Suppressor macrophage (primary cell): ENCODE measurements at places on chromosomes 6 and 20.
A peak's percentile ranks its signal among the peaks of the same experiment; 100 is the strongest.

DNA sequence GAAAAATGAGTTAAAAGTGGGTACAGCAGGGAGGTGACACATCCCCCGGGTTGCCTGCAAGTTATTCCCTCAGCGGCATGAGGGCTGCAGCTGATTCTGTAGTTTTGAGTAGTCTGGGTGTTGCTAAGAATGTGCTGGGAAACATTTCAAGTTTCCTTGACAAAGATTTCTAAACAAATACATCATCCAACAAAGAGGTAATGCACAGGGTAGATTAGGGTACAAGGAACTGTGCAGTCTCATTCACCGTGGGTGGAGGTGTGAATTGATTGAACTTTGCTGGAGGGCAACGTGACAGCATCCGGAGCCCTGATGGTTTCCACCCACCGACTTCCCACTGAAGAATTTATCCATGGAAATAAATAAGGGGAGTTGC lies 21.8 kb downstream of the CASS4 start:
- peak; percentile 64 for DNase-seq

- no peak for DNase-seq
Measured at GRCh38 chr6:32716396-32716795, 24.8 kb upstream of the HLA-DQA2 start.

GRCh38 chr20:59515013-59515905 lies 89.1 kb upstream of the PHACTR3 start:
- peak; percentile 44 for DNase-seq

DNA sequence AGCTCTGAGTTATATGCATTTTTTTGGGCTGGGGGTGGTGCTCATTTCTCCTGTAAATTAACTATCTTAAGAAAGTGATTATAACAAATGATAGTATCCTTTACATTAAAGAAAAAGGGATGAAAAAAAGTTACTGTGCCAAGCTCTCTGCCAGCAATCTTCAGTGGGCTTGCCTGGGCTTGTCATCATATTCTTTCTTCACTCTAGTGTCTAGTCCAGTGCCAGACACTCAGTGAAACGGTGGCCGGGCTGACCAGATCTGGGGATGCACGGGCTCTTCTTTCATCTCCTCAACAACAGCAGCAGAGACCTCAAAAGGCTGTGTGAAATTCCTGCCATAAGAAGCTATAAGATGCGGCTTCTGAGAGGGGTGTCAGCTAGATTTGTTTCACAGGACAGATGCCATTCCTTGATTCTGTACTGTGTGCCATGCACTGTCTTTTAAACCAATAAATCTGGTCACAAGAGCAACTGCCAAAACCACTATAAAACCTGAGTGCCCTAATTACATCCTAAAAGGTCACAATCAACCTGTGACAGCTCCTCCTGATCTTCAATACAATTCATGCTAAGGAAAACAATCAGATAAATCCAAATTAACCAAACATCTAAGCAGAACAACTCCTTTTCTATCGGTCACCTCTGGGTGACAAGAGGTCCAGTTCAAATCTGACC lies 12.1 kb downstream of the EXOC2 start:
- no peak for DNase-seq

DNA sequence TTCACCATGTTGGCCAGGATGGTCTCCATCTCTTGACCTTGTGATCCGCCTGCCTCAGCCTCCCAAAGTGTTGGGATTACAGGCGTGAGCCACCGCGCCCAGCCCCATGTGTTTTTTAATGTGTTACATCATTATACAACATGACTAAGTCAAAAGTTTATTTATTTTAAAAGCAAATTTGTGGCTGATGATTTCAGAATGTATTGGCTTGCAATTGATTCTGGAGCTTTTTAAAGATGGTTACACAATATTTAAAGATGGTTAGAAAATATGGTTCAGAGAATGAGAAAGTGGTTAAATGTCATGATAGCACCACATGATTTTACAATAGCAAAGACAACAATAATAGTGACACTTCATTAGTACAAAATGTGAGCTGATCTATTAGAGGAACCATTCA lies 80.5 kb downstream of the SASH1 start:
- no peak for DNase-seq

GRCh38 chr6:154350293-154350692 lies 6.3 kb downstream of the IPCEF1 start:
- no peak for DNase-seq

DNA sequence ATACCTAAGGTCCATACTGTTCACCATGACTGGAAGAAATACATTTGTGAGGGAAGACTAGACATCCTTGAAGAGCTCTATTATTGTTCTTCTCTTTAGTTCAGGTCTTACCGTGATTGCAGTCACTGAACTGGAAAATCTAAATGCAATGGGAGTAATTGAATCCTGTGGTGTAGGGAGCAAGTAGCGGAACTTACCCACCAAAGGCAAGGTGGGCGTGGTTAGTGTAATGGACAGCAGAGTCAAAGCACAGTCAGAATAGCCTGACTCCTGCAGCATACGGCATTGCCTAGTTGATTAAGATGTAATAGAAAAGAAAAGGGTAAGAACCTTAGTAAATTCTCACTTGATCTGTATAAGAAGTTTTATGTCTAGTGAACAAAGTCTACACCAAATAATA lies 679.7 kb upstream of the EPHA7 start:
- DNase-seq = no peak

DNA sequence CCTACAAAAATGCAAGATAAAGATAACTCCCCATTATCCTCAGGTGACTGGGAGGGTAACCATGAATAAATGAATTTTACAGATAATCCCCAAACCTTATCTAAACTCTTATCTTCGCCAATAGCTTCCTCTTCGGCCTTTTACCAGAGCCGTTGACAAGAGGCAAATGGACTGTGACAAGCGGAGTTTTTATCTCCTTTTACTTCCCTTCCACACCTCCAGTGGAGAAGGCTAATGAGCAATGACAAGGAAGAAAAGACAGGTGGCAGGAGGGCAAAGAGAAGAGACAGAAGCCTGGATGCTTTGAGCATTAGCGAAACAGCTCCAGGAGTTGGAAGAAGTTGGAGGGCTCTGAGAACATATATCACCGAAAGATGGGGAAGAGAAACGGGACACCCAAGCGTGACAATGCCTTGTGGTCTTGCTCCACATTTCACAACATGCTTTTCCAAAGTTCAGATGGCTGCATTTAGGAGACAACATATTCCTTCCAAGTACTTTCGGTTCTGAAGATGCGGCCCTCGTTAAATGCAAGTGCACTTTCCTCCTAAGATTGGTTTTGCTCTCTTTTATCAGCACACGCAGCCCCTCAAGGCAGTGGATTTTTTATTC lies 69.2 kb downstream of the PRDM1 start:
- DNase-seq = peak; percentile 72

DNA sequence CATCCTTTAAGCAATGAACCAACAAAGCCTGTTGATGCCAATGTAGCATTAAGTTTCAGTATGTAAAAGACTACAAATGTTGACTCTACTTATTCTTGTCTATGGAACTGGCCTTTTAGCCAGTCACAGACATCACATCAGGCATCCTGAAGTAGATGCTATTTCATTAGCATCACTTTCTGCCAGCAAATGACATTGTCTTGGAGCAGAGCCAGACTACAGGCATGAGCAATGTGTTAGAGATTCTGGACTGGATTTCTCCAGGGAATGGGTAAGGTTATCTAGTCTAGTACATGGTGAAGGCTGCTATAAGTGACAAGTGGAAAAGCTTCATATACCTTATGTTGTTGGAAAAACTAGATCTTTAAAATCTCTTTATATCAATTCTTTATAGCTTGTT lies 142.9 kb downstream of the ADGRB3 start:
- DNase-seq = no peak

GRCh38 chr6:154485815-154486214 lies 24.7 kb downstream of the CNKSR3 start:
- no peak for DNase-seq

- peak; percentile 84 for DNase-seq
Measured at GRCh38 chr6:35343092-35343834, 905 bp downstream of the PPARD start.

DNA sequence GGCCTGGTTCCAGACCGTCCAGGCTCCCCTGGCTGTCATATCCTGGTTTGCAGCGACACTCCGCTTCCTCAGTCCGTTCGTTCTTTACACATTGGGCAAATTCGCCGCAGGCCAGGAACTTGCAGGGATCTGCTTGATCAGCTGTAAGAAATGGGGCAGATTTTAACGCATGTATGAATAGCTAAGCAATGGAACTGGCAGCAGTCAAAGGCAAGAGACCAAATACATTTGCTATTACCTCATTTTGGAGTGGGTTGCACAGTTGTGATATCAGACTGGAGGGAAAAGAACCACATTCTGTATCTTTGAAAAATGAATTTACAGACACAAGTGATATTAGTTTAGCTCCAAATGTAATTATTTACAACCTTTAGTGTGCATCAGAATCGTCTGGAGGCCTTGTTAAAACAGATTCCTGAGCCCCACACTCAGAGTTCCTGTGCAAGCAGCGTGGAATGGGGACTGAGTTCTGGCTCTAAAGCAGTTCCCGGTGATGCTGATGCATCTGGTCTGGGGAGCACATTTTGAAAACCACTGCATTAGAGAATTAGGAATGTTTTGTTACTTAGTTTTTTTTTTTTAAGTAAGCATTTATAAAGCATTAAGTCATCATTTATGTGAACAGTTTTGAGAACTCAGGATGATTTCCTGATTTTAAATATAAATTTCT lies 141.3 kb downstream of the IMPG1 start:
- DNase-seq = no peak

DNA sequence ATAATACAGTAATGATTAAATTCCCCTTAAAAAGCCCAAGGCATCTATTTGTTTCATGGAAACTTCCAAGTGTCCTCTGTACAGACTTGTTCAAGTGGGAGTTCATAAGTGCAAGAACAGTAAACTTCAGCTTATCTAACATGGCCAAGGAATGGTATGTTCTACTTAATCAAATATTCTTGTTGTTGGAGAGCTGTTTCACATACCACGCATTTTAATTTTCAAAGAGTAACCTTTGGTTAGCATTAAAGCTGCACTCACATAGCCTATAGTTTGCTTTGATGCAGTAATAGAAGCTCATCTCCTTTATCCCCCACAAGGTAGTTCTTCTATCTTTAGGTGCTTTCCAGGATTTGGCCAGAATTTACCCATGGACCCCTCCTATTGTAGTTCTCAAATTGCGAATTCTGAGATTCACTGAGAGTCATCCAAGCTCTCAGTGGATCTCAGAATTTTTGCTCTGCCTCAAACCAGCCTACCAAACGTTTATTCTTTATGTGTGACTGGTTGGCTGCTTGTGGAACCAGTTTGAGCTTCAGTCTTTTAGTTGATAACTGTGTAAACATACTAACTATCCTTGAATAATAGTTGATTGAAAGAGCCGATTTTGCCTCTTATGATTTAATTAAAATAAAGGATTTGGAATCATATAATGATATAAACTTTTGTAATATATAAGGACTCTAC lies 668.0 kb upstream of the FLRT3 start:
- DNase-seq = no peak

DNA sequence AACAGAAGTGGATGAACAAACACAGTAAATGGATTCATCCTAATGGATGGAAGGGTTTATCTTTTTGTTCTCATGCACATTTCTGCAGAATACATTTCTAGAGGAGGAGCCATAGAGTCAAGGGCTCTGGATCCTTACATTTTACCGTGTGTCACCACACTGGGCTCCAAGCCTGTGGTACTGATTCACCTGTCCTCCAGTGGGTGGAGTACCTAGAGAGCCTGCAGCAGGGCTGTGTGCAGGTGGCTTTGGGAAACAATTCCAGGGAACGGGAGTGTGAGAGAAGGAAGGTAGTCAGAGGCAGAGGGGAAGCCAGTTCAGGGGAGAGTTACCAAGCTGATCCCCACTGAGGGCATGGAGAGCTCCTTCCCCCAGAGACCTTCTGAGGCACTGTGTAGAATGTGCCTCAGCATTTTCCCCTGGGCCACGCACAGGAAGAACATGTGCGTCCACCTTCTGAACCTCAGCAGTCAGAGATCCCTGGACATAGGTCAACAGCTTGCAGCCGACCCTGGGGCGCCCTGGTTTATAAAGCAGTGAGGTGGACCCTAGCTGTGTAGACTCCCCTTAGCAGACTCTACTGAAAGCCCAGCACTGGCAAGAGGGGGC lies 85.3 kb upstream of the SLC22A23 start:
- DNase-seq = no peak

DNA sequence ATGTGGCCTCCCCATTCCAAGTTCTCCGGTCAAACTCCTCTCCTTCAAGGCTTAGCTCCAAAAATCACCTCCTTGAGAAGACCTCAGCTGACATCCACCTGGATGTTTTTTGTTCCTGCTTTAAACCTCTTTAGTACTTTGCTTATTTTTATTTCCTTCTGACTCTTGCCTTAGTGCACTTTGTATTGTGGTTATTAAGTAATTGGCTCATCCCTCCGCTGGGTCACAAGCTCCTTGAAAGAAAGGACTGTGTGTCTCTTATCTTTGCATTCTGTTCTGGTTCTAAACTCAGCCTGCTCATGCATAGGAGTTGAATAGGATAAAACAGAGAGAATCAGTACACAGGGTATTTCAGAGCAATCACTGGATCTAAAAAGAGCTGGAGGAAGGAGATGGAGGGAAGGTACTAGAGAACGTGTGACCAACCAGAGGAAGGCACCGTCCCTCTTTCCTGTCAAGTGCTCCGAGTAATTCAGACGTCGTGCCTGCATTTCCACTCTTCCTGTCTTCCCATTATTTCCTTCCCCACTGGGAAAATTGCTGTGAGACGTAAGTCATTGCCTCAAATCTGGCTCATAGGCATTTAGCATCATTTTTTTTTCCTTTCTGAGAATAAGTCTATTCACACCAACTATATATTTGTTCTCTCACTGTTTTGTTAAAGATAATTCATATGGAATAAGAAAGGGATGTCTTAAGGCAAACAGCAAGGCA lies 59.7 kb upstream of the GLP1R start:
- DNase-seq = no peak

- DNase-seq = no peak
Measured at GRCh38 chr6:166658115-166658791, 31.2 kb upstream of the RPS6KA2 start.

DNA sequence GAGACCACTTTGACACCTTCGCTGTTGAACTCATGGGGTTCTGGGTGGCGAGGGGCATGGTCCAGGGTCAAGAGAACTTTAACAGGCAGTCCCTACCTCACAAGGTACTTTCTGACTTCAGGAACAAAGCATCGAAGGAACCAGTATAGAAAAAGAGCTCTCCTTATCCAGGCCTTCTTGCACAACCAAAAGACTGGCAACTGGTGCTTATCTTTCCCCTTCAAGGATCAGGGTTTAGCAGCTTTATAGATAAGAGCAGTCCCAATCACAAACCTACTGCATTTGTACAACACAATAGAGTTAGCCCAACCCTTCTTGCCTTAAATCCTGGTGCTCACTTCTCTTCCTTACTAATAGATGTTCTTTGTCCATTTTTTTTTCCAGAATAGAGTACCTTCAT lies 116.3 kb downstream of the SNX5 start:
- DNase-seq = no peak
